Sciatic nerve (tissue), 2 donors: ENCODE measurements at places on chromosomes 1 and 21. TPM values are rescaled to one million over a fixed set of nuclear protein-coding genes. Genes with fewer than 3 reads are reported as not detected.

The RXFP4 gene
- not detected for total RNA-seq

The HSPB7 gene
- total RNA-seq, result 10.7 TPM

The RBBP5 gene
- total RNA-seq, result 18.1 TPM

The LGR6 gene
- 0.53 TPM for total RNA-seq

The SUSD4 gene
- not detected for total RNA-seq

The ACOT11 gene
- total RNA-seq, result 11.9 TPM

The TMOD4 gene
- 0.76 TPM for total RNA-seq

The ST6GALNAC3 gene
- total RNA-seq, result 12.3 TPM

The RGS13 gene
- 0.22 TPM for total RNA-seq

The IGSF21 gene
- total RNA-seq, result 4.5 TPM
